ENCODE measurements at places on chromosomes 6 and 20. TPM values are rescaled to one million over a fixed set of nuclear protein-coding genes. Genes with fewer than 3 reads are reported as not detected.

Gene PROCR
- 0.95 TPM for total RNA-seq

Gene MAD2L1BP
- 40.4 TPM for total RNA-seq

Gene MCM3
- 149 TPM for total RNA-seq

Gene PRL
- total RNA-seq = not detected

Gene VGLL2
- total RNA-seq = not detected

GRCh38 chr6:141490982-141491381, 641.7 kb upstream of the GJE1 start:
- no peak for DNase-seq

DNA sequence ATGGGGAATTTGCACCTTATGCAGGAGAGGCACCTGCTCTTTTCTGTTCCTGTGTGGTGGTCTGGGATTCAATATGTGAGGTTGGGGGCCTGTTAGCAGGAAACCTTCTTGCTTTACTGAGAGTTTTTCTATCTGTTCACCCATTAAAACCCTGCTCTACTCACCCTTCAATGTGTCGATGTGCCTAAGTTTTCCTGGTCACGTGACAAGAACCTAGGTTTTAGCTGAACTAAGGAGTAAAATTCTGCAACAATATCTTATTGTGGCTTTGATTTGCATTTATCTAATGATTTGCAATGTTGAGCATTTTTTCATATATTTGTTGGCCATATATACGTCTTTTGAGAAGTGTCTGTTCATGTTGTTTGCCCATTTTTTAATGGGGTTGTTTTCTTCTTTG, 979.9 kb downstream of the HACE1 start:
- DNase-seq = no peak

DNA sequence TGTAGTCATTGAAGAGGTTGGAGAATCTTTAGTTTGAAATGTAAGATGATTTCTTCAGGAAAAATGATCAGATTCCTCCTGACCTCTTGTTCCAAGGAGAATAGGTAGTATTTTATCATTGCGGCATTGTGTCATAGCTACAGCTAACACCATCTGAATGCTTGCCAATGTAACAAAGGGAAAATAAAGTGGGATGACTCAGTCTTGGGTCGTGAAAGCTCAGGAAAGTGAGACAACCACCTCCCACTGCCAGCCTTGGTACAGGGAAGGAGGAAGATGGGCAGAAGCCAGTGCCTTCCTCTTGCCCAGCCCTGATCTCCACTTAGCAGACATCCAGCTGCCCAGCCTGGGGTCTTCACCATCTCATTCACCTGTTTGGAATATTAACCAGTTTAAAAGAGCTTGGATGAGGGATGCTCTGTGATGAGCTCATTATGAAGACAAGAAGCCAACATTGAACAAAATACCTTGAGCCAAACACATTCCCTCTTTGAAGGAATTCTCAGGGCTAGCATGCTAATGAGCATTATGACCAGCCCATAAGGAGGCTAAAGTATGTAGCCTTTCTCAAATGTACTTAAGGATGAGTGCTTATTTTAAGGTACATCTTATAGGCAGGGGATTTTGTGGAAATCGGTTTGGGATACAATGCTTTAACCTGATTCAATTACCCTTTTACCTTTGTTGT, 40.0 kb upstream of the APCDD1L start:
- no peak for DNase-seq

DNA sequence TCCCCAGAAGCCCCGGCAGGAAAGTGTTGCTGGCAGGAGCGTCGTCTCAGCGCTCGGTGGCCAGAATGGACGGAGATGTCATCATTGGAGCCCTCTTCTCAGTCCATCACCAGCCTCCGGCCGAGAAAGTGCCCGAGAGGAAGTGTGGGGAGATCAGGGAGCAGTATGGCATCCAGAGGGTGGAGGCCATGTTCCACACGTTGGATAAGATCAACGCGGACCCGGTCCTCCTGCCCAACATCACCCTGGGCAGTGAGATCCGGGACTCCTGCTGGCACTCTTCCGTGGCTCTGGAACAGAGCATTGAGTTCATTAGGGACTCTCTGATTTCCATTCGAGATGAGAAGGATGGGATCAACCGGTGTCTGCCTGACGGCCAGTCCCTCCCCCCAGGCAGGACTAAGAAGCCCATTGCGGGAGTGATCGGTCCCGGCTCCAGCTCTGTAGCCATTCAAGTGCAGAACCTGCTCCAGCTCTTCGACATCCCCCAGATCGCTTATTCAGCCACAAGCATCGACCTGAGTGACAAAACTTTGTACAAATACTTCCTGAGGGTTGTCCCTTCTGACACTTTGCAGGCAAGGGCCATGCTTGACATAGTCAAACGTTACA, 817 bp downstream of the GRM1 start:
- no peak for DNase-seq

DNA sequence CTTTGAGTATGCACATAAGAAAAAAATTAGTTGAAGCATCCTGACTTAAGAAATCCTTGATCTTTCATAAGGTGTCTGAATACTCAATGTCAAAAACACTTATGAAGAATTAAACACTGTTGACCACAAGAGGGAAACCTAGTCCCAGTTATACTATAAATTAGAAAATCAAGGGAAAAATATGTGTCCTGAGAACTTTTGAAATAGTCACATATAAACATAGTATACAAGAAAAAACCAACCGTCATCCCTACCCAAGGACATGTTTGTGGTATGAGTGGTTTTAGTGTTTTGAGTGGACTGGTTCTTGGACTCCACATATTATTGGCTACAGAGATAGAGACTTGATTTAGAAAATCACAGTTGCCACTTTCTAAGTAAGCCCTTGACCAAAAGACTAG, 7.6 kb upstream of the HLA-DRA start:
- DNase-seq = no peak

DNA sequence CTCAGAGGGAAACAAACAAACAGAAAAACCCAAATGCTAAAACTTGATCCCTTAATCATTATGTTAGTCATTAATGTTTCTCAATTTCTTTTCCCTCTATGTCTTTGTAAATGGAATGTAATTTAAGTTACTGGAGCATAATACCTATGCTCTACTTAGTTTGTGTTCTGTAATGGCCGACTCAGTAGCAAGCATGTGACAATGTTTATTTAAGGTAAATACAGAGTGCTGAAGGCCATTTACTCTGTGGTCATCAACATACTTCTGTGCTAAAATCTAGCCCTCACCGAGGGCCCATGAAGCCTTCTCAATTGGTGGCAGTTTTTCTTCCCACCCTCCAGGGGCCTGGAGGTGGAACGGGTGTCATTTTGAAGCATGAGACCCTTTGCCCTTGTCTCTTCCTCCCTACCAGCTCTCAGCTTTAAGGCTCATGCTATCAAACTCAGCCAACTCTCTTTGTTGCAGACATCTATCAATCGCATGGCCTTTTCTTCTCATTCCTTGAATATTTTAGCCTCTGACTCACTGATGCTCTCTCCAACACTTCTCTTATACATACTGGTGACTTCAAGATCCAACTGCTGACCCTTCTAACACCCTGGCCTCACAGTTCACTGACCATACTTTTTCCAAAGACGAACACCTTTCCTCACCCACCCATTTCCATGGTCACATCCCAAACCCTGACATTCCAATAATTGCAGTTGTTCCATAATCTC, 48.2 kb downstream of the STX7 start:
- no peak for DNase-seq

DNA sequence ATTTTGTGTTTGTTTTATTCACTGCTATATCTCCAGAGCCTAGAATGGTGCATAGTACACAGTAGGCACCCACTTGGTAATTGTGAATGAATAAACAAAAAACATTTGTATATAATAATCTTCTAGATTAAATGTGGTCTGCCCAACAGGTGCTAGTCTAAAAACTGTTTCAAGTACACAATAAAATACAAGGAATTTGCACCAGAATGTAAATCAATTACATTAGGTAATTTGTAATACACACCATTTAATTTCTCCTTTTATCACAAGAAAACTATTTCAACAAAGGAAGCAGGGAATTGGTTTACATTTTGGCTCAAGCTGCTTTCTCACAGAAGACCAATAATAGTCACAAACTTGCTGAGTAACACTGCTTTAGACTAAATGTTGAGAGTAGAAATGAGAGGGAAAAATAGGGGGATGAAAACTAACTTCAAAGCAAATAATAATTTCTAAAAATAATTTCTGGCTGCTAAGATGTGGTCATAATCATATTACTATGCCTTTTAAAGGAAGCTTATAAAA, 22.1 kb downstream of the RUNX2 start:
- no peak for DNase-seq

All from activated CD4-positive, alpha-beta memory T cell treated with anti-CD3 and anti-CD28 coated beads, Interleukin-2, amount 10 ng/mL, durations not matched to agents 7 days and 5 days (primary cell).